ENCODE measurements at places on chromosomes 1 and 21. TPM values are rescaled to one million over a fixed set of nuclear protein-coding genes. Genes with fewer than 3 reads are reported as not detected.
A peak's percentile ranks its signal among the peaks of the same experiment; 100 is the strongest.

The OPTC gene
- total RNA-seq = not detected

The CFHR3 gene
- total RNA-seq = not detected

DNA sequence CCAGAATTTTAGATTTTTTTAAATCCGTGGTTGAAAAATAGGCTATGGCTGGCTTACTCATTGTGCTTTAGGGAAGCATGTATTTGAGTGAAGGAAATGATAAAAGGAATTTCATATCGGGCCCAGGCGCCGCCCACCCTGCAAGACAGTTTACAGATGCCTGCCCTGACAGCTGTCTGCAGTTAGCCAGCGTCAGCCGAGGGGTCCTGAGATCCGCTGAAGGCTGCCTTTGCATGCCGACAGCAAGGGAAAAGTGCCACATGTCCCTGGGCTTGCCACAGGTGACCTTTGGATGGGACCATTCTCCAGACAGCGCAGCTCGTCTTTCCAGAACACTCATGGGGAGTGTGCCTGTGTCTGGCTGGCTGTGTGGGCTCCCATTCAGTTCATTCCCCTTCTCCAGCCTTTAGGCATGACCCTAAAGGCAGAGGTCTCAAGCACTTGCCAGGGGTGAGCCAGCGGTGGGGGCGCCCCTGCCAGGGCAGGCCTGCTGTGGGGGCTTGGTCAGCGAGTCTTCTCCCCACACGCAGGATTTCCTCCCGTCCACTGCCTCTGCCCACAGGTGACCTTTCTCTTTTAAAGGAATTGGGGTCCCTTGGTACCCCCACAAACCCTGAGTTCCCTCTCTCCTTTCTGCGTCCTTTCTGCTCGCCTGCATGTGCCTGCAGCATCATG lies 46.1 kb upstream of the TRAPPC10 start:
- H3K27me3 ChIP-seq = no peaks in the 10 kb centered on the region
- no peak overlapping the region for H3K27ac ChIP-seq
- no peaks in the 10 kb centered on the region for H3K4me1 ChIP-seq
- no peak for DNase-seq

The AADACL3 gene
- total RNA-seq = not detected

DNA sequence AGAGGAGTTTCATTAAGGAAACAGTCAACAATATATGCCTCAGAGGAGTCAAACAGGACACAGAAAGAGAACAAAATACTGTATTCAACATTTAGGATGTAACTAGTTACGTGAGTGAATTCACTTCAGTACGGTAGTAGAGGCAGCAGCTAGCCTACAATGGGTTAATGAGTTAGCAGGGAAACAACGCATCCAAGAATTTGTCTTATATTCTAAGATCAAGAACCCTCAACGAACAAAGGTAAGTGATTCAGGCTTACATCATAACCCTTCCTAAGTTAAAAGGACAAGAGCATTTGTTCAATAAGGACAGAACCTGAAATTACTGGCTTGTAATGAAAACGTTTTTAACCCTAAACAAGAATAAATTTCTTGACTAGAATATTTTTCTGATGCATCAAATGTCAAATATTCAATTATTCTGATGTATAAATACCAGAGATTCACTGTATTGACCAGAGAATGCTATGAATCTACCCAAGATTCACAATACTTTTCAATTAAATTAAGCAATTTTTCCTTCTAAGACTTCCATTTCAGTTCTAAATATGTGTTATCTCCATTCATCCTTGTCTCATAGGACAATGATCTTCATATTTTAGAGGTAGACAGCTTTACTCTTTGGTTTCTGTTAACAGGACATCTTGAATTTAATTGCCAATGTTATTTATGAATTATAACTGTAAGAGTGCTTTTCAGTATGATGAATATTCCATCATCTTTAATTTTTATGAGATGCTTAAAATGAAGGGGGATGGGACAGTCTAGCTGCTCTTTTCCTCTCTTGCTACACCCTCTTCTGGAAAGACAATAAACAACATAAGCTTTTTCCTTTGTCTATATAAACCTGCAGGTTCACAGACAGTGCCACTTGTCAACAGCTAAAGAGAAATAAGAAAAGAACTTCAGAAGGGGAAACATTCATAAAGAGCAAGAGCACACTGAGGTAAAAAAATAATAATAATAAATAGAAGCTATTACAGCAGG lies 209.5 kb downstream of the SMYD3 start:
- no peaks in the 10 kb centered on the region for H3K27me3 ChIP-seq
- DNase-seq = peak; percentile 63
- peaks cover 19% of the 10 kb centered on the region for H3K4me1 ChIP-seq
- no peak overlapping the region for H3K27ac ChIP-seq
- H3K36me3 ChIP-seq = no peaks in the 10 kb centered on the region

DNA sequence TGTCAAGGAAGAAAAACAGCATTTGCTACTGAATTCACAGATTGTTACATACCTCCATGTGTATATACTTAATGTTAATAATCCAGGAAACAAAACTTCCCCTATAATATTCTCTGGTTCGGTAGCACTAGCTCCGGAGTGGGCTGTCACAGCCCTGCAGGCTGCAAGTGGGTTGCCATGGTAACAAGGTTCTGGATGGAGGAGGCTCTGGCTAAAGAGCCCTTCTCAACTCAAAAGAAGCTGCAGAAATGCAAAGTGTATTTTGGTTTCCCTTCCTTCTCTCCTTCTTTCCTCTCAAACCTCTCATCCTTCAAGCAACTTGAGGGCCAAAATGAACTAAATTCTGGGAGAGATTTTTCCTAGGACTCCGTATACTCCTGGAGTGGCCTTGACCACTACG lies 45.2 kb downstream of the ASTN1 start:
- no peak overlapping the region for H3K4me3 ChIP-seq
- DNase-seq = no peak
- no peaks in the 10 kb centered on the region for H3K4me1 ChIP-seq
- no peaks in the 10 kb centered on the region for H3K27me3 ChIP-seq
- no peaks in the 10 kb centered on the region for H3K36me3 ChIP-seq

The RAVER2 gene
- total RNA-seq = 12.2 TPM

- DNase-seq = no peak
- no peaks in the 10 kb centered on the region for H3K36me3 ChIP-seq
- H3K27ac ChIP-seq = no peak overlapping the region
- H3K27me3 ChIP-seq = no peaks in the 10 kb centered on the region
- no peaks in the 10 kb centered on the region for H3K4me1 ChIP-seq
Measured at GRCh38 chr1:187959062-187959461, 1130.3 kb downstream of the PLA2G4A start.

GRCh38 chr1:39695016-39695415 lies 3.8 kb upstream of the HPCAL4 start:
- no peaks in the 10 kb centered on the region for H3K36me3 ChIP-seq
- DNase-seq = no peak
- no peak overlapping the region for H3K27ac ChIP-seq
- H3K4me1 ChIP-seq = 0 out of 2 replicates have a peak, but pooled peaks cover 4% of the 10 kb centered on the region

The LCE1F gene
- not detected for total RNA-seq

DNA sequence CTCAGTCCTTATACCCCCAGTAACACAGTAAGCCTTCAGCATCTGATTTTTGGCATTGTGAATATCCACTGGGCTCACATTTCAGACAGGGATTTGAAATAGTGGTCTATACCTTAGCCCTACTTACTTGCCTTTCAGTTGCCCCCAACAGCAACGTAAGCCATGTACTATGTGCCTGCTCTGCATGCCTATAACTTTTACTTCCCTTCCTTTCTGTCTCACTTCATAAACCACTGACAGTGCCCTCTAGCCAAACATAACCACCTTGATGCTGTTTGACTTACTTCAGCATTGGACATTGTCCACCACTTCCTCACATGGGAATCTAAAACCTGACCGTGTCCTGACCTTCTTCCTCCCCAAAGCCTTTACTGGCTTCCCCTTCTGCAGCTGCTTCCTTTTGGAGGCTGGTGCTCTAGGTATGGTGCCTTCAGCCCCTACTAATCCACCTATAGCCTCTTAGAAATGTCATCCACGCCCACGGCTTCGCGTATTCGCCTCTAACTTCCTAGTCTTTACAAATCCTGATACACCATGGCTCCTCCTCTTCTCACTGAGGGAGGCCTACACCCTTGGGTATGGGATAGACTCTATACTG lies 3.6 kb upstream of the ZNF672 start:
- H3K4me1 ChIP-seq = peaks cover 12% of the 10 kb centered on the region
- DNase-seq = no peak
- H3K27me3 ChIP-seq = no peaks in the 10 kb centered on the region

DNA sequence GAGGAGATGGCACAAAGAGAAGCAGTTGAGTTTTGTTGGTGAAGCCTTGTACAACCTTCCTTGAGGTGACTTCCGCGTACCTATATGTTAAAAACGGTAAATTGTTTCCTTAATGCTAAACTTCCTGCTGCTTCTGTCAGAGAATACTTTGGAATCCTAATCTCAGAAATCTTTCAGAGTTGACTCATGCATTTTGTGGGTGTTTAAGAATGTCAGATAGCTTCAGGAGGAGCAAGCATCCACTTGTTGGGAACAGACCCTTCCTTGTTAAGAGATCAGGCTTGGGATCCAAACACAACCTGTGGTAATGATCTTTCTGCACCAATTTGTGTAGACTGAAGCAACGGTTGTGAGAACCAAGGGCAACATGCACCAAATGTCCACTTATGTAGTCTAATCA lies 29.5 kb downstream of the AK4 start:
- peak overlapping the region; percentile 27 for H3K4me3 ChIP-seq
- H3K4me1 ChIP-seq = peaks cover 65% of the 10 kb centered on the region
- H3K36me3 ChIP-seq = no peaks in the 10 kb centered on the region
- peak; percentile 94 for DNase-seq

DNA sequence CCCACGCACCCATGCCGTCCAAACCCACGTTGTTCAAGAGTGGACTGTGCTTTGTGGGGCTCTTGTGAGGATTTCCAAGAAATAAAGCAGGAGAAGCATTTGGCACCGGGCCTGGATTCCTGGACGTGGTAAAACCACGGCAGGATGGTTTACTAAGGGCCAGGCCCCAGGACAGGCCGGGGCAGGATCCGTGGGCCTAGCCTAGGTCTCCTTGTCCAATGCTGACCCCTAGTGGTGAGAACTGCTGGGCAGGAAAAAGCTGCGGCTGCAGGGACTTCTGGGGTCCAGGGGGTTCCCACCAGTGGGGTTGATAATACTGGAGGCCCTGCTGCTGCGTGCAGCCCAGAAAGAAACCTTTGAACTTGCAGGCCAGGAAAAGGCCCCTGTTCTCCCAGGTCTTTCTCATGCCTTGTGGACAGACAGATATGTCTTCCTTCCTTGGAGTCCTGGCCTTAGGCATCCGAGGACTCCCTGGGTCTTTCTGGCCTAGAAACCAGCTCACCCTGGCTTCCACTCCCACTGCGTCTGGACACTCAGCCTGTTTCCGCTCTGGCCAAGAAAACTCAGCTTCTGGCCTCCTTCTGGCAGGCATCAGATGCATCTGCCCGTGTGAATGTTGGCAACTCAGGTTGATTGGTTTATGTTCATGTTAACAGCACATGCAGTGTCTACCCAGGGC lies 106.9 kb upstream of the TMEM51 start:
- no peaks in the 10 kb centered on the region for H3K36me3 ChIP-seq
- no peak overlapping the region for H3K4me3 ChIP-seq
- peak; percentile 78 for DNase-seq
- no peak overlapping the region for H3K27ac ChIP-seq

The BMP8B gene
- total RNA-seq = 4.7 TPM

GRCh38 chr1:211088156-211088555 lies 45.8 kb downstream of the KCNH1 start:
- H3K27ac ChIP-seq = no peak overlapping the region
- H3K36me3 ChIP-seq = no peaks in the 10 kb centered on the region
- H3K4me3 ChIP-seq = no peak overlapping the region
- peaks cover 44% of the 10 kb centered on the region for H3K27me3 ChIP-seq
- DNase-seq = no peak
- H3K4me1 ChIP-seq = no peaks in the 10 kb centered on the region

- H3K27me3 ChIP-seq = no peaks in the 10 kb centered on the region
- peaks cover 21% of the 10 kb centered on the region for H3K4me1 ChIP-seq
- DNase-seq = peak; percentile 63
- H3K4me3 ChIP-seq = peak overlapping the region; percentile 42
- peak overlapping the region; percentile 19 for H3K27ac ChIP-seq
Measured at GRCh38 chr21:37463083-37463801, 96.7 kb downstream of the DYRK1A start.

The MCOLN2 gene
- 11.7 TPM for total RNA-seq

The ZNF593OS gene
- total RNA-seq = not detected

DNA sequence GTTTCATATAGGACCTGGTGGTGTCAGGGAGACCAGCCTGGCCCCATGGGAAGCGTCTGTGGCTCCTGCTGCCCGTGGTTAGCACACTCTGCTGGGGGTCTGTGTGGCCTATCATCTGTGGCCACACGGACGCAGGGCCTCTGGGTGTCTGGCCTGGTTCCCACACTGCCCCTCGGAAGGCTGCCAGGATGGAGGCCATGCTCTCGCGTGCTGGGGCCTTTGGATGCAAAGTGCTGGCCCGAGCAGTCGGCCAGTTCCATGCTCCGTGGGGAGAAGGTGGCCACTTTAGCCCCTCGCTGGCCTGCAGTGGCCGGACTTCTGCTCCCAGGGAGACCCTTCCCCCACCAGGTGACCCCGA lies 20.8 kb upstream of the LRRC3 start:
- H3K27me3 ChIP-seq = no peaks in the 10 kb centered on the region
- peaks cover 7% of the 10 kb centered on the region for H3K36me3 ChIP-seq
- H3K27ac ChIP-seq = no peak overlapping the region
- DNase-seq = no peak
- H3K4me1 ChIP-seq = no peaks in the 10 kb centered on the region

The EPHA8 gene
- 0.07 TPM for total RNA-seq

- no peaks in the 10 kb centered on the region for H3K36me3 ChIP-seq
- H3K4me1 ChIP-seq = no peaks in the 10 kb centered on the region
- DNase-seq = no peak
- no peaks in the 10 kb centered on the region for H3K27me3 ChIP-seq
Measured at GRCh38 chr1:1086911-1087341, 12.8 kb upstream of the RNF223 start.

- no peak for DNase-seq
- peak overlapping the region; percentile 16 for H3K4me3 ChIP-seq
- 0 out of 2 replicates have a peak overlapping the region, but pooled peaks have one; percentile 8 for H3K27ac ChIP-seq
- H3K27me3 ChIP-seq = no peaks in the 10 kb centered on the region
Measured at GRCh38 chr1:94425821-94426484, 7.8 kb downstream of the ABCD3 start.

The COL16A1 gene
- total RNA-seq = 5.0 TPM

The APOBEC4 gene
- total RNA-seq = not detected

- H3K27me3 ChIP-seq = no peaks in the 10 kb centered on the region
- no peaks in the 10 kb centered on the region for H3K4me1 ChIP-seq
- DNase-seq = no peak
- no peak overlapping the region for H3K27ac ChIP-seq
- H3K4me3 ChIP-seq = no peak overlapping the region
Measured at GRCh38 chr1:46455951-46456350, 33.7 kb upstream of the DMBX1 start.

GRCh38 chr1:12180315-12180714 lies 13.5 kb downstream of the TNFRSF1B start:
- H3K4me3 ChIP-seq = no peak overlapping the region
- H3K27me3 ChIP-seq = no peaks in the 10 kb centered on the region
- H3K36me3 ChIP-seq = no peaks in the 10 kb centered on the region

- peak; percentile 68 for DNase-seq
- peaks cover 13% of the 10 kb centered on the region for H3K4me1 ChIP-seq
- H3K27me3 ChIP-seq = no peaks in the 10 kb centered on the region
- H3K27ac ChIP-seq = no peak overlapping the region
Measured at GRCh38 chr21:35163411-35163810, 114.3 kb upstream of the RUNX1 start.

The PRR9 gene
- total RNA-seq = not detected

All from PC-3 (cell line).